ENCODE measurements at places on chromosomes 6 and 20.
A peak's percentile ranks its signal among the peaks of the same experiment; 100 is the strongest.

- DNase-seq = no peak
- no peaks in the 10 kb centered on the region for H3K27me3 ChIP-seq
- no peak overlapping the region for H3K4me3 ChIP-seq
- no peak overlapping the region for H3K27ac ChIP-seq
Measured at GRCh38 chr20:10376270-10377075, 57.5 kb downstream of the MKKS start.

- H3K4me3 ChIP-seq = no peak overlapping the region
- H3K27me3 ChIP-seq = no peaks in the 10 kb centered on the region
- H3K4me1 ChIP-seq = no peaks in the 10 kb centered on the region
- no peak for DNase-seq
- H3K36me3 ChIP-seq = no peaks in the 10 kb centered on the region
- H3K27ac ChIP-seq = no peak overlapping the region
Measured at GRCh38 chr6:120774275-120774674, 560.0 kb downstream of the TBC1D32 start.

DNA sequence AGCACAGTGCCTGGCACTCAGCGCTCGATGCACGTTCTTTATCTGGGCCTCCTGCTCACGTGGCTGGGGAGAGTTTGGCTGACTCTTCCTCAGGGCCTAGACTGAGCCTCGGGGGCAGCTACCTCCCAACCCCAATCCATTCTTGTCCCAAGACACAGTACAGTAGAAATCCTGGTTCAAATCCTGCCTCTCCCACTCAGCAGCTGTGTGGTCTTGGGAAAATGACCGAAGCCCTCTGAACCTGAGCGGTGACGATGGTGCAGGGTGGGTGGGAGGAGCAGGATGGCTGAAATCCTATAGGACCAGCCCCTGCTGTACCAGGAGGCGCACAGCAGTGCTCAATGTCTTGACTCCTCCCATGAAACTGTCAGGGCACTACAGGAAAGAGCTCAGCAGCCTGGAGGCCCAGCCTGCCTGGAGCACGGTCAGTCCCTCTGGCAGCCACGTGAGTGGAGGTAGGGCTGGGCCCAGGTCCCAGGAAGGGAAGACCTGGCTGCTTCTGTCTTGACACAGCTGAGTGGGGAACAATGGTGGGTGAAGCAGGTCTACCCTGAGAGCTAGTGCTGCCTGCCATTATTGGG, 31.5 kb downstream of the PDRG1 start:
- no peaks in the 10 kb centered on the region for H3K4me1 ChIP-seq
- H3K36me3 ChIP-seq = no peaks in the 10 kb centered on the region
- no peaks in the 10 kb centered on the region for H3K27me3 ChIP-seq
- H3K4me3 ChIP-seq = no peak overlapping the region

- H3K27me3 ChIP-seq = no peaks in the 10 kb centered on the region
- no peak for DNase-seq
- H3K4me1 ChIP-seq = no peaks in the 10 kb centered on the region
- no peak overlapping the region for H3K4me3 ChIP-seq
- no peak overlapping the region for H3K27ac ChIP-seq
- no peaks in the 10 kb centered on the region for H3K36me3 ChIP-seq
Measured at GRCh38 chr6:21342501-21342900, 251.1 kb upstream of the SOX4 start.

GRCh38 chr6:43052842-43053544, 658 bp downstream of the CUL7 start:
- peak overlapping the region; percentile 95 for H3K27ac ChIP-seq
- H3K4me3 ChIP-seq = peak overlapping the region; percentile 64
- H3K4me1 ChIP-seq = peaks cover 17% of the 10 kb centered on the region

DNA sequence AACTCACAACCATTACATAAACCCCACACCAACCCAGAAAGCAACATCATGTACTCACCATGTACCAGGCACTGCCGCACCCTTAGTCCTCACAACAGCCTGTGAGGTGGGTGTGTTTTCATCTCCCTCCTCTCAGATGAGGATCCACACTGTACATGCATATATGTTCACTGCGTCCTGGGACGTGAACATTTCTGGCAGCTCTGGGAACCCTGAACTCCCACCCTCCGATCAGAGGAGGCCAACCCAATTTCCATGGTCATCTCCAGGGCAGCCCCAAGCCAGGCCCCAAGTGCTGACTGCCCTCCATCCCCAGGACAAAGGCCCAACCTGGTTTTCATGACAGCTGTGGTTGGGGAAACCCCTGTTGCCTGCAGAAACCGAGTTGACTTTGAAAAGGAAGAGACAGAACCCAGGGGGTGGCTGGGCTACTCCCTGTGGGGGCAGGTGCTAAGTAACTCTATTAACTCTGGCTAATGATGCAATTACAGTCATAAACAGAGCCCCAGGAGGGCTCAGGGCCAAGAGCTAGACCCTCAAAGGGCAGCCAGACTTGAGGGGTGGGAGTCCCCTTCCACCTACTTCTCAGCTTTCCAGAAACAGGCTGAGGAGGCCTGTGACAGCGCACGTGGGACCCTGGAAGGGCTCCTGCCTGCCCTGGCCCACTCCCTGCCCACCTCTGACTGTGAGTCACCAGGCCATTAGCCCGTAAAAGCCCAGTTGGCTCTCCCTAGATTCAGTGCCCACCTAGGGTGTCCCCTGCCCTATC, 2.6 kb downstream of the TFEB start:
- H3K4me3 ChIP-seq = peak overlapping the region; percentile 85
- H3K27ac ChIP-seq = peak overlapping the region; percentile 94
- DNase-seq = no peak
- H3K36me3 ChIP-seq = no peaks in the 10 kb centered on the region
- peaks cover 9% of the 10 kb centered on the region for H3K4me1 ChIP-seq

- no peaks in the 10 kb centered on the region for H3K27me3 ChIP-seq
- H3K27ac ChIP-seq = peak overlapping the region; percentile 83
- peaks cover 15% of the 10 kb centered on the region for H3K36me3 ChIP-seq
- no peak for DNase-seq
Measured at GRCh38 chr6:116512111-116512559, 696 bp downstream of the CALHM5 start.

DNA sequence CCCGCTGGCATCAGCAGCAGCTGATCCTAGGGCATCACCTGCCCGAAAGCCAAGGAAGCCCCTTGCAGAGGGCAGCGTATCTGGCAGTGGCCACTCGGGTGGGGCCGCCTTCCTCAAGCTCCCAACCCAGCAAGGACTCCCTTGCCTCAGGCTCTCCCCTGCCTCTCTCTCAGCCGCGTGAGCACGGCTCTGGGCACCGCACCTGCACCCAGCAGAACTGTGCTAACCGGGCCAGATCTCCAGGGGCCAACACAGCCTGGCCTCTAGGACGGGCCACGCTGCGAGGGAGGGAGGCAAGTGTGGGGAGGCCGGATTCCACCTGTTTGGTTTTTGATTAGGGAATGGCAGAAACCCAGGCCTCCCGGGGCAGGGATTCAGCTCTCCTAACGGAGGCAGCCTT, 11.8 kb upstream of the MRGBP start:
- DNase-seq = no peak
- H3K36me3 ChIP-seq = no peaks in the 10 kb centered on the region
- H3K4me1 ChIP-seq = no peaks in the 10 kb centered on the region

DNA sequence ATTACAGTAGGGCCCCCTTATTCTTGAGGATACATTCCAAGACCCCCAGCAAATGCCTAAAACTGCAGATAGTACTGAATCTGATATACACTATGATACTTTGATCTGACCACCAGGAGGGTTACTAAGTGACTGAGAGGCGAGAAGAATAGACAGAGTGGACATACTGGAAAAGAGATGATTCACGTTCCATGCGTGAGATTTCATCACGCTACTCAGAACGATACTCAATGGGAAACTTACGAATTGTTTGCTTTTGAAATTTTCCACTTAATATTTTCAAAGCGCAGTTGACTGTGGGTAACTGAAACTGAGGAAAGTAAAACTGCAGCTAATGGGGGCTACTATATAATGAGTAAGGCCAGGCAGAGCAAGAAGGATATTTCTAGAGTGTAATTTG, 60.8 kb downstream of the STX11 start:
- no peak for DNase-seq
- H3K4me3 ChIP-seq = no peak overlapping the region
- no peaks in the 10 kb centered on the region for H3K36me3 ChIP-seq
- H3K27me3 ChIP-seq = no peaks in the 10 kb centered on the region
- H3K27ac ChIP-seq = no peak overlapping the region

- no peaks in the 10 kb centered on the region for H3K36me3 ChIP-seq
- no peak for DNase-seq
- peak overlapping the region; percentile 85 for H3K4me3 ChIP-seq
- peaks cover 62% of the 10 kb centered on the region for H3K4me1 ChIP-seq
- no peaks in the 10 kb centered on the region for H3K27me3 ChIP-seq
Measured at GRCh38 chr20:36860811-36861624, 14.9 kb upstream of the TLDC2 start.

DNA sequence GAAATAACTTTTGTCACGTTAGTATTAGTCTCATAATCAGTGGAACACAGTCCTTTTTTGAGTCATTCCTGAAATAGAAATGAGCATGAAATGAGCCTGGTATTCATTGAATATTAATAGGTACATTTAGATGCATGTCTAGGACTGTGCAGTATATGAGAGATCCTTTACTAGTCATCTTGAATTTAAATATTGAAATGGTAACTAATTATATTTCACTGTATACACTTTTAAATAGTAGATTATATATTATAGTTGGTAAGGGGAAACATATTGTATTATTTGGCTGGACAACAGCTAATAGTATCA, 59.4 kb downstream of the RSPO3 start:
- H3K36me3 ChIP-seq = no peaks in the 10 kb centered on the region
- H3K27me3 ChIP-seq = no peaks in the 10 kb centered on the region
- no peak overlapping the region for H3K27ac ChIP-seq
- H3K4me3 ChIP-seq = no peak overlapping the region

- no peak for DNase-seq
- no peak overlapping the region for H3K4me3 ChIP-seq
- no peaks in the 10 kb centered on the region for H3K4me1 ChIP-seq
- H3K27ac ChIP-seq = no peak overlapping the region
- no peaks in the 10 kb centered on the region for H3K27me3 ChIP-seq
- H3K36me3 ChIP-seq = no peaks in the 10 kb centered on the region
Measured at GRCh38 chr20:32635764-32636163, 38.0 kb downstream of the C20orf203 start.

- peak overlapping the region; percentile 16 for H3K27ac ChIP-seq
- H3K27me3 ChIP-seq = no peaks in the 10 kb centered on the region
- H3K4me3 ChIP-seq = peak overlapping the region; percentile 48
- DNase-seq = no peak
- H3K36me3 ChIP-seq = no peaks in the 10 kb centered on the region
Measured at GRCh38 chr6:36840432-36841403, 1.5 kb upstream of the CPNE5 start.

- H3K4me3 ChIP-seq = no peak overlapping the region
- peak overlapping the region; percentile 91 for H3K27ac ChIP-seq
- no peak for DNase-seq
Measured at GRCh38 chr6:125367036-125367782, 65.4 kb upstream of the HDDC2 start.

- H3K36me3 ChIP-seq = peaks cover 50% of the 10 kb centered on the region
- peaks cover 22% of the 10 kb centered on the region for H3K4me1 ChIP-seq
- peak within 1 kb of the TSS; percentile 83 for H3K4me3 ChIP-seq
- peak within 1 kb of the TSS; percentile 86 for H3K27ac ChIP-seq
- no peaks in the 10 kb centered on the region for H3K27me3 ChIP-seq
- peak; percentile 85 for DNase-seq
Measured at GRCh38 chr20:63707558-63708300, at the start of the genes ARFRP1 and ZGPAT. Gene ARFRP1, minus strand, starts transcription at chr20:63707976. Its CDS starts 885 bp downstream, at chr20:63707091. Gene ZGPAT, plus strand, starts transcription at chr20:63708039. Its CDS starts 542 bp downstream, at chr20:63708581.

DNA sequence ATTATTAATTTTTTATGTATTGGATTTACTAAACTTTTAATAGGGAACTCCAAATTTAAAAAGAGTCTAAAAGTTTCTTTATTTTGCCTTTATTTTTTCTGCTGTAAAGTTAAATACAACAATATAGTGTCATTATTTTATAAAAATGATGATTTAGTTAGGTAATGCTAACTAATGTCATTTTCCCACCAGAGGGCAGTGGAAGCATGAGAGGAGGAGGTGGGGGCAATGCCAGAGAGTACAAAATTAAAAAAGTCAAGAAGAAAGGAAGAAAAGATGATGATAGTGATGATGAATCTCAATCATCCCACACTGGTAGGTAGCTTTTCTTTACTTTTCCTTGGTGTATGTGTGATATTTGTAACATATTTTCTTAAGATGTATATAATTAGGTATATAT, 20.2 kb upstream of the FHL5 start:
- H3K4me1 ChIP-seq = no peaks in the 10 kb centered on the region
- no peak overlapping the region for H3K27ac ChIP-seq
- DNase-seq = no peak

DNA sequence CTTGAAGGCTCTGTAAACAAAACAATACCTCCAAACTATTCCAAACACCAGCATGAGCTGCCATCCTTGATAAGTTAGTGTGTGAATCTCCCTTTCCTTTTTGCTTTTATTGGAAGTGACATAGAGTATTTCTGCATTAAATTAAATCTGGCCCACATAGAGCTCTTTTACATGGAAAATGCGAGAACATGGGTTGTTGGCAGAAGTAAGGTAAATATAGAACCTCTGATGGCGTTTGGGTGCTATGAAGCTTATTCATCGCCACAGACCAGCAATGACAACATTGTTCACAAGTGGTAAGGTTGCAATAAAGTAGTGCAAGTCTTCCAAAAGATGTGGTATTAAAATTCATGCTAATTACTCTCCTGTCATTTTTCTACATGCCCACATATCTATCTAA, 445.8 kb upstream of the JAG1 start:
- H3K27ac ChIP-seq = no peak overlapping the region
- no peaks in the 10 kb centered on the region for H3K4me1 ChIP-seq
- no peaks in the 10 kb centered on the region for H3K36me3 ChIP-seq

GRCh38 chr20:20373091-20373571, 5.2 kb downstream of the INSM1 start:
- H3K27ac ChIP-seq = no peak overlapping the region
- peaks cover 11% of the 10 kb centered on the region for H3K4me1 ChIP-seq
- no peak for DNase-seq
- H3K27me3 ChIP-seq = no peaks in the 10 kb centered on the region
- no peak overlapping the region for H3K4me3 ChIP-seq

DNA sequence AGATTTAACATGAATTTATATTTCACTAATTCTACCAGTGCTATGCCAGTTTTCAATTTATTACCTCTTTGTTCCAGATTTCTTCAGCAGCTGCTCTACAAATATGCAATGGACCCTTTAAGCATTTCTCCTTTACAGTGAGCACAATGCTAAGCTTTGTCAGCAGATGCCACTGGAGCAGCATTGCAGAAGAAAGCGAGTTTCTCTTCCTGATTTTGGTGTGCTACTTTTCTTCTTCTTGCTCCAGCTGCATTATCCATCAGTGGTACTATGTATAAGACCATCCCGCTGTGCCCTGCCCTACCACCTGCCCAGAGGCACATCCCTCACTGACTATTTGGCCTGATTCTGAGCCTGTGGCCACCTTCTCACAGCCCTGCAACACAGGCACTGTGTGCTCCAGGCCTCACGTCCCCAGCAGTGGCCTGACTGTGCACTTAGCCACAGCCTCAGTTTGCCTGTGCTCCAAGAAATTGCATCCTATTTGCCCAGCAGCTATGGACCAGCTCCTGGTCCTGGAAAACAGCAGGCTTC, 84.1 kb downstream of the TNFAIP3 start:
- no peaks in the 10 kb centered on the region for H3K4me1 ChIP-seq
- no peak for DNase-seq
- no peaks in the 10 kb centered on the region for H3K27me3 ChIP-seq
- H3K36me3 ChIP-seq = no peaks in the 10 kb centered on the region
